ENCODE measurements at places on chromosomes 5 and 9.
A peak's percentile ranks its signal among the peaks of the same experiment; 100 is the strongest.

DNA sequence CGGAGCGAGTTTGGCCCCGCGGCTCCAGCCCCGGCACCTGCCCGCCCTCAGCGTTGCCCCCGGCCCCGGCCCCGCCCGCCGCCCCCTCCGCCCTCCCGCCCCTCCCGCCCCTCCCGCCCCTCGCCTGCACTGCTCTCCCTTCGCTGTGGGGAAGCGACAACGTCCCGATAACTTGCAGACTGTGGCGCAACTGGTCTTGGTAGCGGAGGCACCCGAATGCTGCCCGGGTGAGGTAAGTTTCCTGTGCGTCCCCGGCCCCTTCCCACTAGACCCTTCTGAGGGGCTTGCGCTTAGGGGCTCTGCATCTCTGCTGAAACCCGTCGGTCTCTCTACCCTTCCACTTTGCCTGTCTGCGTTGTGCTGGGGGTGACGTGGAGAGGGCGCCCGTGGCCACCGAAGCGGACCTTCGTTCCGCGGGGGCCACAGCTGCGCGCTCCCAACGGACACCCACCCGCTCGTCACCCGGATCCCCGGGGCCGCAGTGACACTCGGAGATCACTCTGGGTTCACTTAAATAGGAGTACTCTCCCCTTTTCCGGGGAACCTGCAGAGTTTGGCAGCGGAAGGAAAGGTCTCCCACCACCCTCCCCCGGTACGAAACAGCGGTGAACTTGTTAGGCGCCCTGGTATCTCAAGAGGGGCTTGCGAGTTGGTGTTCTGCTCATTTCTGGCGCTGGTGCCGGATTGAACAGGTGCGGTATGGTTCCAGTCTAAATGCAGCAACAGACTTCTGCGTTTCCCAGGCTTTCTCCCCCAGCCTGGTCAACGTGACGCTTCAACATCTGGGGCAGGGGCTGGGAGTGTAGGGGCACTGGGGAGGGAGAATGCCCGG, 707 bp downstream of the PIP5K1B start:
- peak; percentile 11 for DNase-seq

DNA sequence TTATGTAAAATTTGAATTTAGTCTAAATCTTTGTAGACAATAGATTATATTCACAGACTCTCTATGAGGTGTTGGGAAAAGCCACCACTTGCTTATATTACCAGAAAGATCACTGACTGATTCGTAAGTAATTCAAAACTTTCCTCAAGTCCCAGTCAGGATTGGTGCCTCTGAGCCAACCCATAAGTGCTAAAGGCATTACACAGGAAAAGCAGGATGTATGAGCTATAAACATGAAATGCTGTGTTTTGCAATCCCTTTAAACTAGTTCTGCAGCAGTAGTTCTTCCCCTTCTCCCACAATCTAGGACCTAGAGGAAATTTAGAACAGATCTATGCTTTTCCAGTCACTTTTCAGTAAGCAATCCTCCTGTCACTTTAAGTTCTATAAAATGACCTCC, 48.0 kb downstream of the SHLD3 start:
- peak; percentile 40 for DNase-seq

DNA sequence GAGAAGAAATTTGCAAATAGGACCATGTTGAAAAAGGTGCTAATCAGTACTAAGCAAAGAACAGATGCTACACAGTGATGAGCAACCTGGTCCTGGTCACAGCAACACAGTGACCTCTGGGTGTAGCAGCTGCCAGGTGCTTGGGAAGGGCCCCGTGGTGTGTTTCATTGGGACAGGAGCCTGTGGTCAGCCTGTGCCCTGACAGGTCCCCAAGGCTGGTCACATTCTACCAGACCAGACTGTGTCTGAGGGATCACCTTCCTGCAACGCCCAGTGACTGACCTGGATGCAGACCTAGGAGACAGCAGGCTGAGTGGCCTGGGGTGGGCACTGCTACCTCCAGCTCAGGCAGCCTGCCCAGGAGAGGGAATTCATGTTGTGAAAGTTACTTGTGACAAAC, 54.8 kb upstream of the FAM120AOS start:
- no peak for DNase-seq

DNA sequence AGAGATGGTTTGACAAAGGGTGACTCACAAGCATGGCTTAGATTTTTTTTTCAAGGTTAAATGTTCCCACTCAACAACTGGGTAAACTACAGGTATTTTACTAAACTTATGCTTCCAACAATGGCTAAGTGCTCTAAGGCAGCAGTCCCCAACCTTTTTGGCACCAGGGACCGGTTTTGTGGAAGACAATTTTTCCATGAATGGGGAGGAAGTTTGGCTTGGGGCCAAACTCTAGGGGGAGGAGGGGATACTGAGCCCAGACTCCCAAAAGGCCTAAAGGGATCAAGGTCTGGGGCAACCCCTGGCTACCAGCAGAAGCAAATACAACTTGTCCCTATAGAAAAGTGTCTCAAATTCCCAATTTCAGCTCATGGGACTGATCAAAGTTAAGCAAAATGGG, 32.0 kb upstream of the HSD17B3 start:
- DNase-seq, result no peak

GRCh38 chr5:159198063-159199036, 11.0 kb downstream of the RNF145 start:
- DNase-seq, result no peak

DNA sequence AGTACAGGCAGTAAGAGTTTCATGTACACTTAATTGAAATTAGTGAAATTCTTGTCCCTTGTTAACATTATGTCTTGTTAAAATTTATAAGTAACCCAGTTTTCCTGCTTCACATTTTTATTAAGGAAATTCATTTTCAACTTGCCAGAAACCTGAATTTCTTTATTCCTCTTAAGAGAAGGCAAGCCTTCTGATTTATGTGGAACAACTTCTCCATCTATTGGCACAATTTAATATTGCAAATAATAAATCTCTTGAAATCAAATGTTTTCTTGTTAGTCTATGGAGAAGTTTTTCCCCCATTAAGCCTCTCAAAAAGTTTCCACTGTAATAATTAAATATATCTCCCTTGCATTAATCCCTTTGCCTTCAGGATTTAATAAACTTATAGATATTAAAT, 33.8 kb upstream of the ACO1 start:
- DNase-seq, result peak; percentile 17

- no peak for DNase-seq
Observed at GRCh38 chr5:1820381-1820780, 19.2 kb downstream of the NDUFS6 start.

- no peak for DNase-seq
Observed at GRCh38 chr9:136399176-136400037, 563 bp downstream of the SNAPC4 start.

DNA sequence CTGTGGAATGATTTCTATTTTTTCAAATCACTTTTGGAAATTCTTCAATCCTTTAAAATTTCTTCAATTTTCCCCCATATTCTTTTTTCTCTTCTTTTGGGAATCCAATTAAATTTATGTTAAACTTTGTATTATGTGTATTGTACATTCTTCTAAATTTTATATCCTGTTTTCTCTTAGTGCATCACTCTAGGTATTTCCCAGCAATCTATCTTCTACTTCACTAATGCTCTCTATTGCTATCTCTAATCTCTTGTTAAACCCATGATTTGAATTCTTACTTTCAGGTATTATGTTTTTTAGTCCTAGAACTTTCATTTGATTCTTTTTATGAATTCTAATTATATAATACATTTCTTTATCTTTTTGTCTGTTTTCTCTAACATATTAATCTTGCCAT, 23.4 kb upstream of the SLC24A2 start:
- DNase-seq, result no peak

- no peak for DNase-seq
Observed at GRCh38 chr9:2018162-2018643, 3.1 kb downstream of the SMARCA2 start.

- no peak for DNase-seq
Observed at GRCh38 chr9:71544464-71544863, 223.8 kb downstream of the CEMIP2 start.

- no peak for DNase-seq
Observed at GRCh38 chr9:79477955-79478771, 93.6 kb upstream of the TLE4 start.

DNA sequence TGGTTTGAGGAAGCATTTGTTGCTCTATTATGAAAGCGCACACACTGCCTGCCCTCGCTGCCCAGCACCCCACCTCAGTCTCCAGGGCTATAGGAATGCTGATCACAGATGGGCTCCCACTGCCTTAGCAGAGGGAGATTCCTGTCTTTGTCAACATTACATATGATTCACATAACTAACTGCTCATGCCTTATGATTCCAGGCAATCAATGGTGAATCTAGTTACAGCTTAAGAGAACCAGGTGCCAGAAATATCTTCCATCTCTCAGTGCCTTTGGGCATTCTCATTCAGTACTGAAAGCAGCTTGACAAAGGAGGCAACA, 458.9 kb upstream of the C9orf72 start:
- peak; percentile 18 for DNase-seq

DNA sequence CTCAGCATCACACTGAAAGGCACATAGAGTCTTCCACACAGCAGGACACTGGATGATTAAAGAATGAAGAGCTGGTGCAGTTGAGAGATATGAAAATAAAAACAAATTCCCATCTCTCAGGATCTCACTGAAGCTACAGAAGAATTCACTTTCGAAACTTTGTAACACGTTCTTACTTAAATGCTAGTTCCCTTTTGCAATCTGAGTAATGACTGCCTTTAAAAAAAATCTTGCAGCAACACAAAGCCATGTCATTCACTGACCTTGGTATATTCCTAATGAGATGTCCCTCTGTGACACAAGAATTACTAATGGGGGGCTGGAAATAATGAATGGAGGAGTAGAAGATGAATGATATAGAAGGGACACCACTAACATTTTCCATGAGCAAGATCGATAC, 201.8 kb downstream of the GLIS3 start:
- no peak for DNase-seq

DNA sequence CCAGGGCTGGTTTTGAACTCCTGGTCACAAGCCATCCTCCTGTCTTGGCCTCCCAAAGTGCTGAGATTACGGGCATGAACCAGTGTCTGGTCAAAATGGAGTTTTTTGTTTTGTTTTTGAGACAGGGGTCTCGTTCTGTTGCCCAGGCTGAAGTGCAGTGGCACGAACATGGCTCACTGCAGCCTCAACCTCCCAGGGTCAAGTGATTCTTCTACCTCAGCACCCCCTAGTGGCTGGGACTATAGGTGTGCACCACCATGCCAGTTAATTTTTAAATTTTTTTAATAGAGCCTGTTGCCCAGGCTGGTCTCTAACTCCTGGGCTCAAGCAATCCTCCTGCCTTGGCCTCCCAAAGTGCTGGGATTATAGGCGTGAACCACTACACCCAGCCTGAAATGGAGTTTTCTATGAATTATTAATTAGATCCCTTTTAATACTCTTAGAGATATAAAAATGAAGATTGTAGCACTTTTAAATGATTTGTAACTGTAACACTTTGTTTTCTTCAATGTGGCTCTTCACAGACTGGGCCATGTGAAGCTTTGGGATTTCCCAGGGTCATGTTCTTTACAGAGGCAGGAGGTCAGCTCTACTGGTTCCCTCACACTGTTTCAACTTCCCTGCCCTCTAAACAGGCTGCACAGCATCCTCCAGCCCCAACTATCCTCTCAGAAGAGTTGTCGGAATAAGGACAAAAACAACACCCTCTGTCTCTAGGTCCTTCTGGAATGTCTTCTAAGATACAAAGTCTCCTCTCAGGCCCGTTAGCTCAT, 32.7 kb upstream of the SPARC start:
- peak; percentile 40 for DNase-seq

GRCh38 chr5:151155775-151156506, 1.6 kb downstream of the ANXA6 start:
- DNase-seq, result peak; percentile 67

- DNase-seq, result no peak
Observed at GRCh38 chr9:16254674-16255073, 615.8 kb downstream of the BNC2 start.

DNA sequence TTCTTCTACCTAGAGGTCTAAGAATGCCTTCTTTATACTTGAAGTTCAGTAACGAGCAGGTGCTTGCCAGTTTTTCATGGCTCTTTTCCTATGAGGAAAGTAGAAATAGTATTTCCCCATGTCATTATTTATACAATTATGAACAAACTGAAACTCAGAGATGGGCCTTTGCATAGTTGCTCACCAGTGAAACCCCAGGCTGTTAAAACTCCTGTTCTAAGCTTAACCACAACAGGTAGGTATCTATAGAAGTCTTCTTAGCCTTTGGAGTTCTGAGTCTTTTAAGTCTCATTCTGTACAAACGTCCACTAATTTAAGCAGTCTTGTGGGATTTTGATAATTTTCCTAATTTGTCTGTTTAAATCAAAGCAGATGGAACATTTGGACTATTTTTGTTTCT, 90.1 kb downstream of the STARD4 start:
- DNase-seq, result no peak

GRCh38 chr9:38107811-38108304, 38.8 kb upstream of the SHB start:
- DNase-seq, result no peak

DNA sequence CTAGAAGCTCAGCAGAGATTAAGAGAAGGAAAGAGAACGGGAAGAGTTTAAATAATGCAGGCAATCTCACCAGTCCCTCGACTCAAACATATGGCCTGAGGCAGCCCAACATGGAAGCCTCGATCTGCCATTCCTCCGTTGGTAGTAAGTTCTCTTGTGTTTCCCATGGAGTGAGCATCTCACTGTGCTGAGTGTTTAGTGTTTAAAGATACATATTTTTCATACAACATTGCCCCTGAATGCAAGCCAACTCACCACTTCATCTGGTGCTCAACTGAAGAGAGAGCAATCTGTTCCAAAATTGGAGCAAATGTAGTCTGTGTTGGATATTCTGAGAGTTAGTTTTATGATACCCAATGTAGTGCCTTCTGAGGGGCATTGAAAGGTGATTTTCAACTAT, 171.5 kb upstream of the ATP10B start:
- no peak for DNase-seq

DNA sequence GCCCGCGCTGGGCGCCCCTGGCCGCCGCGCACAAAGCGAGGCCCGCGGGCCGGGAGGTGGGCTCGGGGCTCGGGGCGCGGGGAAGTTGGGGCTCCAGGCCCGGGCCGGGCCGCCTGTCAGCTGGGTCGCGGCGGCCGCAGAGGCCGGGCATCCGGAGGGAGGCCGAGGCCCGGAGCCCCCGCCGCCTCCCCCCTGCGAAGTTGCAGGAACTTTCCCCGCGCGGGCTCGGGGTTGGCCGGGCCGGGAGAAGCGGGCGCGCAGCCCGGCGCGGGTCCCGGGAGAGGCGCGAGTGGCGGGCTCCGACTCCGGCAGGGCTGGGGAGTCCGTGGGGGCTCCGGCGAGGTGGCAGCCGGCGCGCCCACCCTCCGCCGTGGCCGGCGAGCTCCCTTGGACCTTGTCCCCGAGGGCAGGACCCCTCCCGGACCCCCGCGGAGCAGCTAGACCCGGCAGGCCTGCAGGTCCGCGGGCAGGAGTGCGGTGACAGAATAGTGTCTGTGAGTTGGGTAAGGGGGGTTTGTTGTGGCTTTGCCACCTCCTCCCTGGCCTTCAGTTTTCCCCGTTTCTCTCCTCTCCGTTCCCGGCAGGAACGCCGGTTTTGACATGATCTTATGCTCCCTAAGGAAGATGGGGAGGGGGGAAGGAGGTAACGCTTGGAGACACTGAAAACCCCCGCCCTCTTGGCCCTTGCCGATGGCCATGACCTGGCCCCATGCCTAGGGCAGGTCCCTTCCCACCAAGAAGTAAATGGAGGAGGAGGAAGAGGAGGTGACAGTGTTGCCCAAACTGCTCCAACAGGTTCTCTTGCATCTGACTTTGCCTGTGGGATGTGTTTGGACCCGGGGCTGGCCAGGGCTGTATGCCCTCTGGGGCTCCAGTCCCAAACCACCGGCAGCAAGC, 942 bp downstream of the PHF2 start:
- DNase-seq, result peak; percentile 22

Measured in fibroblast of lung (primary cell).